ENCODE measurements at places on chromosomes 5 and 9.

GRCh38 chr5:136330353-136331038, 34.8 kb downstream of the TRPC7 start:
- no peak for DNase-seq

GRCh38 chr5:135212361-135213026, 178.5 kb upstream of the PITX1 start:
- DNase-seq: no peak

DNA sequence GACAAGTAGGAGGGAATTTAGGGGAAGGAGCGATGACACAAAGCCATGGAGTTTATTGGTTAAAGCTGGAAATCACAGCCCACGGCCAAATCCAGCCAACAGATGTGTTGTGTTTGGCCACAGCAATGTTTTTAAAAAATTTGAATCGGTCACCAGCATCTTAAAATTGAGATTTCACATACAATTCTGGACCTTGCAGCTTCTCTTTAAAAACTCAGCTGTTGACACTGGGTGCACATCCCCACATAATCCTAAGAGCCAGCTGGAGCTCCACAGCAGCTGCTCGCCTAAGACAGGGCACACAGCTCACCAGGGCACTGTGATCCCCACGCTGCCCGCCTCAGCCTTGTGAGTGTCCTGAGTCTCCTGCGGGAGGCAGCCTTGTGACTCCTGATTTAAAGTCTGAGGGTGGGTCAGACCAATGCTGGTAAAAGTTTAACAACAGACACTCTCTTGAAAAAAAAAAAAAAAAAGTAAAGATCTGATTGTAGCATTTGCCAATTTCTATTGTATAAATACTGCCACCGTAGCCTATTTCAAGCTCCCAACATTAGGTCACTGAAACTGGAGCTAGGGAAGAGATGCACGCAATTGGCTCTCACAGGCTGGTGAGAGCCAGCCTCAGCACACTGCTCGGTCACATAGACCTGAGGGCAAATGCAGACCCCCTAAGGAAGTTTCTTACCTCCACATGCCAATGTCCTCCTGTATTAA, 124.8 kb downstream of the HSD17B3 start:
- DNase-seq: no peak

DNA sequence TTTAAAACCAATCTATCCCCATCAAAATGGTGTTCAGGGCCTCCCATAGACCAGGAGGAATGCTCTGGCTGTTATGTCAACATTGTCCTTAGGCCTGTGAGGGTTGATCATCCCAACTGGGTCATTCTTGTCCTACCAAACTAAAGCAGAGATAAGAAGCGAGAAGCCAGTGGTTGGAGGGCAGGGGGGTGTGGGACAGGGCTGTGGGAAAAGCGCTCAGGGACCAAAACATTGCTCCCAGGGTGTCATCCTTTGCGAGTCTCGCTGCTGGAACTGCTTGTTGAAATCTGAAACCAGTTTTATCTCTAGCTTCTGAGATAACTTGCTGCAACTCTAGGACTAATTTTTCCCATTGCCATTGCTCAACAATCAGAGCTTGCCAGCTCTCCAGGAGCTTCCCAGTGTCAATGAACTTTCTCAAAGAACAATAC, 48.1 kb downstream of the SPATA31C2 start:
- DNase-seq: no peak

DNA sequence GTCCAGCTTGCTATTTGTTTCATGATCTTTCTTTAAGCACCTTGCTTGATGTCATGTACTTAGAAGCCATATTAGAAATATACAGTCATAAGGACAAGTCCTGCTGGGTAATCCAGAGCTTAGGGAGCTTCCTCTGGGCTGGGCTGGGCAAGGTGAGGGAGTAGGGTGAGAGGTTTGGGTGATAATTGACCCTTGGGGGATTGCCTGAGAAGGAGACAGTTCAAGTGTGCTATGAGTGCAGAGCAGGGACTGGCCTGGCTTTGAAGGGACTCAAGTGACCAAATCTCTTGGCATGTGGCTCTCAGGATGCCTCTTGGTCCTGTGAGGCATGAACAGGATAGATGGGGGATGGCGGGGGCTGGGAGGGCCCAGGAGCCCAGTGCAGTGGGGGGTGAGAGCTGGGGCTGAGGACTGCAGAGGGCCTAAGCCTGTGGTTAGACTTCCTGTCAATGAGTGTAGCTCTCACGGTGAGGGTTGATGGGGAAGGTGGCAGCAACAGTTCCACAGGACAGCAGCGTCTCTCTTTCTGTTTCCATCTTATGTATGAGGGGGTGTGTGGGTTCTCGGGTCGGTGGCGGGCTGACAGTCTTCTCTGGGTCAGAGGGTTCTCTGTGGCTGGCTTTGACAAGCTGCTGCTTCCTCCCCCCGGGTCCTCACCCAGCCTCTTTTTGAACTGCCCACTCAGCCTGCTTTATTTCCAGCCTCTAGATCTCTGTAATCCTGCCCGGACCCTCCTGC, 53.5 kb downstream of the RGS3 start:
- DNase-seq: no peak

GRCh38 chr5:118965890-118966289, 22.5 kb downstream of the DTWD2 start:
- no peak for DNase-seq

GRCh38 chr5:126251024-126251423, 172.2 kb upstream of the GRAMD2B start:
- DNase-seq: no peak

- DNase-seq: no peak
These were observed 353 bp upstream of the TMED9 start for GRCh38 chr5:177591690-177592009.

- no peak for DNase-seq
These were observed 289.5 kb downstream of the DEPDC1B start for GRCh38 chr5:60410427-60410826.

DNA sequence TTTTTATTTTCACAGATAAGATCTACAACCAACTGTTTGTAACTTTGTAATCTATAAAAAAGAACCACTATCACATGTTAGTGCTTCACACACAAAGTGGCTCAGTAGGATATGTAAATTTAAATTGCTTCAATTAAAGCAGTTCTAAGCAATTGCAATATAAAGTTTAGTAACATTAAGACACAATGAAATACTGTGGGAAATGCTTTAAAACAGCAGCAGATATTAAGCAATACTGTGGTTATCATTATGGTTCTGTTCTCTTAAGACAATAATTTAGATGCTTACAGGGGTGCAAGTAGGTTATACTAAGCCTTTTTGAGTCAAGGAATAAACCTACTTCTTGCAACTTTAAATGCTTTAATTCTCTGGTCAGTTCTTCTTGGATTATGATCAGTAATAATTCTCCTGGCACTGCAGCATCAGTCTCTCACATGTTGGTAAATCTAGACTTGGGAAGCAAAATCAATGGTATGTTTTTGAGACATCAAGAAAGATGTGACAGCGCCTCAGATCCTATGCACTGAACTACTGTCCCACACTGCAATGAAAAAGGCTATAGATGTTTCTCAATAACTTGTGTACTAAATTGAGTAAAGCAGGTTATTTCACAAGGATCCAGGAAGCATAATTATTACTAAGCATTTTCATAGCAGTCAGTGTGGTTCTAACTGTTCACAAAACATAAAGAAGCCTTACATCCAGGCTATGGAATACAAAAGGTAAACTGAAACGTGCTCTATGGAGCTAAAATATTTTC, 338.7 kb upstream of the PDE4D start:
- no peak for DNase-seq

- no peak for DNase-seq
These were observed 450.0 kb downstream of the GADD45G start for GRCh38 chr9:90054810-90055209.

- no peak for DNase-seq
These were observed 16.9 kb upstream of the CPLX2 start for GRCh38 chr5:175854231-175855040.

GRCh38 chr5:35789732-35790456, 66.8 kb upstream of the IL7R start:
- DNase-seq: no peak

DNA sequence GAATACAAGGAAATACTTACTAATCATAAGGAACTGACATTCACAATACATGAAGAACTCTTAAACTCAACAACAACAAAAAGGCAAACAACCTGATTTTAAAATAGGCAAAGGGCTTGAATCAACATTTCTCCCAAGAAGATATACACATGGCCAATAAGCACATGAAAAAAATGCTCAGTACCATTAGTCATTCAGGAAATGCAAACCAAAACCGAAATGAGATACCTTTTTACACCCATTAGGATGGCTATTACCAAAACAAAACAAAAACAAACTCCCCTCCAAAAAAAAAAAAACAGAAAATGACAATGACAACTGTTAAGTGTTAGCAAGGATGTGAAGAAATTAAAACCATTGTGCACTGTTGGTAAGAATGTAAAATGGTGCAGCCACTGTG, 104.1 kb upstream of the ZNF462 start:
- no peak for DNase-seq

DNA sequence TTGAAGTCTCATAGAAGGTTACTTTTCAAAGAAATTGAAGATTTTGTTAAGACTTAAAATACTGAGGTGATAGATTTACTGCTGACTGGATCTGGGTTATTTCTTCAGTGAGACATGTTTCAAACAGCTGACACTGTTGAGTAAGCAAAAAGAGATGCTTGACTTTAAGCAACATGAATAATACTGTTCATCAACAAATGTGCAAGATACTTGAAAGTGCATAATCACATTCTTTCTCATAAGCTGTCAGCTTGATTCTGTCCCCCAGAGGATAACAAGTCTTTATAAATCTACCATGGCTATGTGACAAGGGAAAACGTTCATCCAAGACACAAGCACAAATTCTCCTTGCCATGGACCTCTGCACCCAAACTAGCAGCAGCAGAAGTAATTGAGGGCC, 260.1 kb upstream of the CDH18 start:
- no peak for DNase-seq

- DNase-seq: no peak
These were observed 33.1 kb downstream of the ATP6V0E1 start for GRCh38 chr5:173016598-173017046.

GRCh38 chr5:134708301-134708700, 30.0 kb upstream of the CAMLG start:
- DNase-seq: no peak

- DNase-seq: no peak
These were observed 196.2 kb upstream of the CLINT1 start for GRCh38 chr5:158055111-158055501.

Measured in cerebellum (tissue), 4 donors.